ENCODE measurements at places on chromosomes 5 and 9. TPM values are rescaled to one million over a fixed set of nuclear protein-coding genes. Genes with fewer than 3 reads are reported as not detected.

The PHF24 gene
- total RNA-seq, result not detected

The FREM1 gene
- total RNA-seq, result not detected

The WNK2 gene
- not detected for total RNA-seq

The CAMK2A gene
- 0.29 TPM for total RNA-seq

The CMYA5 gene
- 0.89 TPM for total RNA-seq

Measured in myometrial cell (primary cell).